ENCODE measurements at places on chromosomes 5 and 9.

- no peak for DNase-seq
These were observed 3.1 kb upstream of the ENTPD8 start for GRCh38 chr9:137444106-137444790.

- no peak for DNase-seq
These were observed 27.1 kb upstream of the GOLPH3 start for GRCh38 chr5:32201122-32201753.

GRCh38 chr9:17862101-17862500 lies 283.2 kb downstream of the SH3GL2 start:
- peak; percentile 37 for DNase-seq

- no peak for DNase-seq
These were observed 164.4 kb downstream of the ZSWIM6 start for GRCh38 chr5:61496446-61496845.

DNA sequence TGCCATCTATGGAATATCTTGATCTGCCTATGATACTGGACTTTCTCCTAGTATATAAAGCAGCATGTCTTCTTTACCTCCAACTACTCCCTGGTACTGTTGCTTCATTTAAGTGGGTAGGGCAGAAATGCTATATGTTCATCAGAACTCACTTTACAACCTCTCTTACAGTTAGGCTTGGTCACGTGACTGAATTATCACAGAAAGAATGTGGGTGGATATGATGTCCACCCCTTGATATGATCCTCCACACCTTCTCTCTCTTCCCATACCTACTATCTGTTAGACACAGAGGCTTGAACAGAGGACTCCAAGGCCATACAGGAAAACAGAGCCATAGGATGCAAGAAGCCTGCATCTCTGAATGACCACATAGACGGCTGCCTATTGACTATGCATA lies 19.8 kb downstream of the CRHBP start:
- no peak for DNase-seq

DNA sequence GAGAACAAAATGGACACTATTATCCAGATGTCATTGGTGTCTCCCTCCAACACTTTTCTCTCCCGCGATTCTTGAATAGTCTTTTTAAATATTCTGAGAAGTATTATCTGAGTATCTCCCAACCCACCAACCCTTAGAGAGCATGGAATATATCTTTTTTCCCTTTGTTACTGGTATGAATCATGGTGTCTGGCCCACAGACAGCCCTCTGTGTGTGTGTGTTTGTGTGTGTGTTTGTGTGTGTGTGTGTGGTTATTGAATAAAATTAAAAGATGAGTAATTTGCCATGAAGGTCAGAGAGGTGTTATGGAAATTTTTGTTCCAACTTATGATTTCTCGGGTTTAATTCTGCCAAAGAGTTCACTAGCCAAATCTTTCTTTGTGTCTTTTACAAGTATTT lies 47.7 kb downstream of the CAMK4 start:
- DNase-seq = no peak

DNA sequence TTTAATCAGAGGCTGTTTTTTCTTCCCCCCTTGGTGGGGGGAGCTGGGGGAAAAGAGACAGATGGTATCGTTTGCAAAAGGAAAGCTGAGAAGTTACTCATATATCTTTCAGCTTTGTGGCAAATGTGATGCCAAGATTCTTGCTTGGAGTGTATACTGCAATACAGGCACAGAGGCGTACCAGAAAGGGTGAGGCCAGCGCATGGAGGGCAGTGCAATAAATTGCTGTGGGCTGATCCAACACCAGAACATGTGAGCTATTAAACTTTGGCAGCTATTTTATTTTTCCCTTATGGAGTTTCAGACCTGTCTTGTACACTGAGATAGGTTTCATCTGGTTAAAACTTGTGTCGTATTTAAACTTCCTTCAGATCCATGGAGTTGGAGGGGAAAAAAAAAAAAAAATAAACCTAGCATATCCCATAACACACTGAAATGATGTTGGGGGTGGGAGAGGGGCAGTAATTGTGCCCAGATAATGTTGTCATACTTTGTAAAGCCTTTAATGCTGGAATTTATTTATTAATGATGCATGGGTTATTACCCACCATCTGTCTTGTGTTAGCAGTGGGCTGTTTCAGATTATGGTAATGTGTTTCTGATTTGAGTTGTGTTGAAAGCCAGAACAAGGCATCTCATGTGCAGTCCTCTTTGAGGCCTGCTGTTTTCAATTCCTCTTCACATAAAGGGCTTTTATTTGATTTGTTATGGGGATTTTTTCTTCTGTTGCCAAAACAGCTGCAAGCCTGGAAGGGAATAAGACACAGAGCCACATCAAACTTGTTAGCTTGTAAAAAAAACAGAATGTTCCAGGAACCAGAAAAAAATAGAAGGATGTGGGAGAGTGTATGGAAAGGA lies 891.3 kb downstream of the TLE1 start:
- DNase-seq = peak; percentile 46

- no peak for DNase-seq
These were observed 166.4 kb downstream of the TLE1 start for GRCh38 chr9:81522716-81523551.

- no peak for DNase-seq
These were observed 139.2 kb upstream of the SMIM23 start for GRCh38 chr5:171646102-171647042.

- no peak for DNase-seq
These were observed 165.2 kb downstream of the TMEM38B start for GRCh38 chr9:105859428-105860091.

DNA sequence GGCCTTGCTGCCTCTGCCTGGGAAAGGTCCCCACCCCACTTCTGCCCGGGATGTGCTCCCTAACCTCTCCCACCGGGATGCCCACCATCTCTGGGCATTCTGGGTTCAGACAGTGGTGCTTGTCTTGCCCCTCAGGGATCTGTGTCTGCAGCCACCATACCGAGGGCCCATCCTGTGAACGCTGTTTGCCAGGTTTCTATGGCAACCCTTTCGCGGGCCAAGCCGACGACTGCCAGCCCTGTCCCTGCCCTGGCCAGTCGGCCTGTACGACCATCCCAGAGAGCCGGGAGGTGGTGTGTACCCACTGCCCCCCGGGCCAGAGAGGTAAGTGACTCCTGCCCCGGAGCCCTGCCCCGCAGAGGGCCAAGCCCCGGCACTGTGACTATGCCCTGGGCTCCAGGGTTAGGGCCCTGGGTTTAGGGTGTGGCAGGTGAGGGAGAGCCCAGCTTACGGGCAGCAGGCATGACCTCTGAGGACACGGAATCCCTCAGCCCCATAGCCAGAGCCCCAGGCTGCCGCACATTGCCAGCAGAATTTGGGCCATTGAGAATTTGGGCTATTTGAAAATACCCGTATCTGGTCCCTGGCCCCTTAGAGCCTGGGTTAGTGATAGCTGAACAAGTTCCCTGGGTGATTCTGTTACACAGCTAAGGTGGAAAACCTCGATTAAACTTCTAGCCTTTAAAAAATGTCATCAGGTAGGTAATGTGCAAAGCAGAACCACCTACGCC lies 35.3 kb upstream of the AIF1L start:
- DNase-seq = no peak

DNA sequence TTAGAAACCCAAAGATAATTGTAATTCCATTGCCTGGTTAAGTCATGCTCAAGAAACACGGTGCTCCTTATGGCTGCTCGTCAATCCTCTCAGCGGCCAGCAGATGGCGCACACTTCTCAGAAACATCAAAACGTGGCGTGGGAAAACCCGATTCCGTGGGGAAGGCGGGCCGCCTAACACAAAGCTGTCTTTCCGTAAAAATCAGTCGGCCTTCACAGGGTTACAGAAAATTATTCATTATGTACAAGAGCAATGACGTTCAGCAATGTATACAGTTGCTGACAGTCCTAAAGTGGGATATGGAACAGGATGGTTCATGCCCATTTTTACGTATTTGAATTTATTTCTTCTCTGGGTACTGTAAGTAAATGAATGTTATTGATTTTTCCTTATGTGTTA lies 83.5 kb downstream of the PDE4D start:
- DNase-seq = peak; percentile 86

DNA sequence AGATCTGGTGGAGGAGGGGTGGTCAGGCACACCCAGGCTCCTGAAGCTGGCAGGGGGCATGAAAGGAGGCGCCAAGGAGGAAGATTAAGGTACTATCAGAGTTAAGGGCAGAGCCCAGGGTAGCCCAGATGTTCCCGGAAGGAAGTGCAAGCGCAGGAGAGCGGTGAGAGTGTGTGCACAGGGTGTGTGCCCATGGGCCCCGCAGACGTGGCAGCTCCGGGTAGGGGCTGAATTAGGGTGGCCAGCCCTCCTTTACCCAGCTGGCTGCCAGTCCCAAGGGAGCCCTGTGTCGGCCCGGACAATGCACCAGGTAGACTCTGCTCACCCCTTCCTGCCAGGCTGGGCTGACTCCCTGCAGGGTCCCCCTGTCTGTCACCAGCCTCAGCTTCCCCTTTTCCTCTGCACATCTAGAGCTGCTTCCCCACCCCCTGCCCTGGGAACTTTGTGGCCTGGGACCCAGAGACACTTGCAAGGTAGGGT lies at the start of gene SMIM33:
SMIM33 (plus strand) TSS at position 184 of the 480 bp plus-strand sequence; CDS start at position 302, 118 bp downstream.
- DNase-seq = no peak

DNA sequence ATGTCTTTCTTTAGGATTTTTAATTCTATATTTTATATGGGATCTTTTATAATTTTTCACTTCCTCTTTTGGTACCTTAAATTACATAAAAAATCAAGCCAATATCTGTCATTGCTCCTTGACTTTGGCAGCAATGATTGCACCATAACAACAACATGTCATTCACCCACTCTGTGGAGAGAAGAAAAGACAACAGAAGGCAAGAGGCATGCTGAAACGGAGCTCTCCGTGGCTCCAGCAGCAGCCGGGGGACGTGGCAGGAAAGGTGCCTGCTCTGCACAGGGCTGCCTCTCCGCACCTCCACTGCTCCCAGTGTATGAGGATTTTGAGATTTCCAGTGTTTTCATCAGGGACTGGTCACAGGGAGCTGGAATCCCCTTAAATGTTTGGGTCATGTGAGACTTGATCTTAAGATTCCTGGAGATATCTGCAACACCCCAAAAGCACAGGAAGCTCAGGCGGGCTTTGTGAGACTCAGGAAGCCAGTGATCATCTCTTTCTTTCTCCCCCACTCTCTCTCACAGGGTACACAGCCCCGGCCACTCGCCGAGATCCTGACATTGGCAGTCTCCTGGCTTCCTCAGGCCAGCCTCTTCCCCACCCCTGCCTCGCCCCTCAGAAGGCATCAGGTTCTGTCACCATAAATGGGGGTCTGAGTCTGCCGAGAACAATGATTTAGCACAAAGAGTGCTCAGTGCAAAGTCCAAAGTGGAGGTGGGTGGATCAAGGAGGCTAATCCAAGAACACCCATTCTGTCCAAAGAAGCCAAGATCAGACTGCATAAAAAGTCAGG lies 74.6 kb downstream of the ACTL7B start:
- no peak for DNase-seq

- DNase-seq = peak; percentile 67
These were observed 12.1 kb downstream of the PDCL start for GRCh38 chr9:122816163-122816867.

DNA sequence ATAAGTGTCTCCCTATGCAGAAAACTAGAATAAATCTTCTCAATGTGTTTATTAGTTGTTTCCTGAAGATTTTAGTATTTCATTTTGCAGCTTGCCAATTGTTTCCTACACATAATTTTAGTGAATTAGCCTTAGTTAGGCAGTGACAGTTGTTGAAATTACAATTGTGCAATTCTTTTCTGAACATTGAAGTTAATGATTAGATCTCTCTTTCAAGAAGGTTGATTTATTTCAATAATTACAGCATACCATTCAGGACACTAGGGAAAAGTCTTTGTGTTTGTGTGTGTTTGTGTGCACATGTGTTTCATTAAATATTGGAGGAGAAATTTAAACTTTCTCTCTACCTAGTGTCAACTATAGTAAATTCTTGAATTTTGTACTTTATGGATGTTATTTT lies 199.6 kb upstream of the MPDZ start:
- no peak for DNase-seq

DNA sequence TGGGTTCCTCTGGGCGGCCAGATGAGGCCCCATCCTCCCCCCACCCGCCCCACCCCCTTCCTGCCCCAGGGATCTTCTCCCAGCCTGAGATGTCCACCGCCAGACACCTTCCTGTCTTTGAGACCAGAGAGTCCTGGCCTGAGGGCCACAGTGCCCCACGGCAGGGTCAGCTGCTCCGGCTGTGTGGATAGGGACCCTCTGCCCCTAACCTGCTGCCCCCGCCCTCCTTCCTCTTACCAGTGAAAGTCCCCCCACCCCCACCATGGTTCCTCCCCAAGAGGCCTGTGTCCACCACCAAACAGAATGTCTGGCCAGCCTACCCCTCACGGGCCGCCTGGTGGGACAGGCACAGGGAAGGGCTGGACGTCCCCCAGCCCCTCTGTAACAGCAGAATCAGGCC lies 43.0 kb upstream of the UBAC1 start:
- DNase-seq = no peak

DNA sequence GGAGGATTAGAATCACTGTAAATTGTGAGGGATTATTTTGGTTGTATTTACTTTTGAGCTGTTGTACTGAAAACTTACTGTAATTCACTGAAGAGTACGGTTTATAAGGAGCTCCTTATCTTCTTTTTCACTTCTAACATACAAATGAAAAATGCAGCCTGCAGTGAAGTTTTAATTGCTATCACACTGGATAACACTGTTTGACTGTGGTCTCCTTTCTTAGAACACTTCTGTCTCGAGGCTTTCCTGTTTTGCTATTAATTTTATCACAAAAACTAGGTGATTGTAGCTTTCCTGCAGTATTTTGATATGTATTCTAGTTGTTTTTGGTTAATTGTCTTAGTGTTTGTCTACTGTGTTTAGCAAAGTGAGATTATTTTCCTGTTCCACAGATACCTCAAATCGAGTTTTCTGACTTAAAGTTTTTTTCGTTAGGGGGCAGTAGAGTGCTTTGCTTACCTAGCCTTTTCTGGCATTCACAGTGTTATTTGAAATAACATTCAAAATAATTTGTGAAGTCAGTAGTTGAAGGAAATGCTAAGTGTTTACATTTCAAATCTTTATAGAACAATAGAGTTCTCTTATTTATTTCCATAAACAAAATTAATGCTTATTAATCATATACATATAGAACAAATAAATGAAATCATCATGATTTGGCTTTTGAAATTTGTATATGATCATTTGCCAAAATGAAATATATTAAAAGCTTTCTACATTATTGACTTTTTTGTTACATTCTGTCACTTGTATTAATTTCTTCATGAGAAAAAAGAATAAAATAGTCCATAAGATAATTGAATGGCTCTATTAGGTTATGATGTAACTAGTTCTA lies 52.9 kb downstream of the COMMD10 start:
- no peak for DNase-seq

DNA sequence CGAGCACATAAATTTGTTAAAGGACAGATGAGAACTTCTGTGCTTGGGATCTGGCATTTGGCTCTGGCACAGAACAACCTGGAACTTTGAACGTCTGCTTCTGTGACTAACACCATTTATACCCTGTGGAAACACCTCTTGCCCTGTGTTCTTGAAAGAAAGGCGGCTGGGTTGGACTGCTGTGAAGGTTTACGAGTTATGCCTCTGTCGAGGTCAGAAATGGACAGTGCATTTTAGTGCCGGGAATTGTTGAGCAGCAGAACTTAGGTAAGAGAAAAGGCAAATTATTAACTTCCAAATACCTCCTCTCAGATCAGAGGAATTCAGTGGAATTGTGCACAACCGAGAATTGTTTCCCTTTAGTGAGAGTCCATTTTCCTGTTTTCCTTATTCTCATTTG lies 14.1 kb upstream of the INIP start:
- DNase-seq = no peak

GRCh38 chr9:88355166-88355565 lies 33.1 kb upstream of the SPIN1 start:
- no peak for DNase-seq

GRCh38 chr9:131977109-131977838 lies 102.4 kb downstream of the MED27 start:
- DNase-seq = no peak

Data from Right ventricle myocardium superior (tissue), 1 donor.